Amniotic stem cell (primary cell): ENCODE measurements at places on chromosomes 6 and 20.

DNA sequence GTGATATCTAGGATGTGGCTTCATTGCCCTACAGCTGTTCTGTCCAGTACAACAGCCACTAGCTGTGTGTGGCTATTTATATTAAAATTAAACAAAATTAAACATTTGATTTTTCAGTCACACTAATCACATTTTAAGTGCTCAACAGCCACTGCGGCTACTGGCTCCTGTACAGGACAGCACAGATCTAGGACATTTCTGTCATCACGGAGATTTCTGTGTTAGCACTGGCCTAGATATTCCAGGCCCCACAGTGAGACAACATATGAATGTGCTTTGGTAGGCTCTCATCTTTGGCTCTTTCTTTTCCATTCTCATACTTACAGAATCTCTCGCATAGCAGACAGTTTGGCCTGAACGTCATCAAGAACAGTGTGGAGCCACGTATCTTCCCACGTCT, 48.4 kb upstream of the ZBTB24 start:
- DNase-seq, result no peak

GRCh38 chr6:155440398-155441111, 15.1 kb downstream of the NOX3 start:
- no peak for DNase-seq

GRCh38 chr20:41072915-41073314, 44.3 kb downstream of the TOP1 start:
- DNase-seq, result no peak

DNA sequence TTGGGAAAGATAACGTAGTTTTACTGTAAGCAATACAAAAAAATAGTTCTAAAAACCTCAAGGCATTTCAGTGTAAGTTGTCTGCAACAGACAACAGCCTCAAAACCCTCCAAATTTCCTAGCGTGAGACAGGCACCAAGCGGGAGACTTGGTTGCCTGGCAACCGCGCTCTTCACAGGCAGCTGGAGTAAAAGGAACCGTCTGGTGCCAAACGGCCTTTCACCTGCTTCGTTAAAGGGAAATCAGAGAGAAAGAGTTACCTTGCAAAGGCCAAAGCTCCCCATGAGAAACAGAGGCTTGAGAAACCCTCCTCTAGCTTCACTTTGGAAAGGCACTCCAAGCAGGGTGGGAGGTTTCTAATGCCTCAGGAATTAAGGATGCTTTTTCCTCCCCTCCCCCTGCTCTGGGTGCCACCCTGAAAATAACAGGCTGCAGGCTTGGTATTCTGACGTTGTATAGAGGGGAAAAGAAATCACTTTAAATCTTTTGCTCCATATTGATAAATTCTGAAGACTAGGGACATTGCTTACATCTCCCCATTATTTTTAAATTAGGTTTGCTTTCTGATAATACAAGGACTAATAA, 129.7 kb upstream of the UFL1 start:
- DNase-seq, result no peak

- DNase-seq, result no peak
These were observed 96.0 kb downstream of the PSMB1 start for GRCh38 chr6:170456886-170457698.

- no peak for DNase-seq
These were observed 129.7 kb upstream of the AKAP12 start for GRCh38 chr6:151109869-151110575.

- DNase-seq, result no peak
These were observed 188.1 kb downstream of the UST start for GRCh38 chr6:148934961-148935360.

DNA sequence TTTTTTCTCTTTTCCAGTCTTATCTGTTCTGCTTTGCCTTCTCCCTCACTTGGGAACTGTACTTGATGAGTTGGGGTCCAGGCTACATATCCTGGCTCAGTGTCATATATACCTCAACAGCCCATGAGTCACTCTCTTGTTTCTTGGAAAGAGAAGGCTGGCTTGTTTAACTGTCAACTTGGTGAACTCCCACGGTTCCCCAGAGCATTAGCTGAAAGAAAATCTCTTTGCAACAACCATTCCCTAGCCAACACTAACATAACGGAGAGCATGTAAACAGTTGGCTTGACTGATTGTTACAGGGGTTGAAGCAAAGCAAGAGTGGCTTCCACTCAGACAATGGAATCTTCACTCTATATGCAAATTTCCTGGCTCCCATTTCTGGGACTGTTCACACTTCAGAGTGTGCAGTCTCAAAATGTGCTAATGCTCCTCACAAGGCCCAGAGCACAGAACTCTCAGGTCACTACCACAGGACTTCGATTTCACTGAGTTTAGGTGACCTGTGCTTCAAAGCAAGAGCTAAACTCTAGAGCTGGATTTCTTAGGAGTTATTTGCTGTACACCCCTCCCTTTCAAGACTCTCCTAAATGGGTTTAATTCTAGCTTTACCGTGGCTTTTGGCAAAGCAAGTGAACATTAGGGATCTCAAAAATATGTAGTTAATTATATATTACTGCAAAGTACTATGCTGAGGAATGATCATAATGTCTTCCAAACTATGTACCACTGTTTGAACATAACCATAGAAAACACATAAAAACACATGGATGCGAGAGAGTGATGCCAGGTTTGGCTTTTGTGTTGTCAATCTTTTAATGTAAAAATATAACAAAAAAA, 609.8 kb downstream of the RFPL4B start:
- peak; percentile 67 for DNase-seq

DNA sequence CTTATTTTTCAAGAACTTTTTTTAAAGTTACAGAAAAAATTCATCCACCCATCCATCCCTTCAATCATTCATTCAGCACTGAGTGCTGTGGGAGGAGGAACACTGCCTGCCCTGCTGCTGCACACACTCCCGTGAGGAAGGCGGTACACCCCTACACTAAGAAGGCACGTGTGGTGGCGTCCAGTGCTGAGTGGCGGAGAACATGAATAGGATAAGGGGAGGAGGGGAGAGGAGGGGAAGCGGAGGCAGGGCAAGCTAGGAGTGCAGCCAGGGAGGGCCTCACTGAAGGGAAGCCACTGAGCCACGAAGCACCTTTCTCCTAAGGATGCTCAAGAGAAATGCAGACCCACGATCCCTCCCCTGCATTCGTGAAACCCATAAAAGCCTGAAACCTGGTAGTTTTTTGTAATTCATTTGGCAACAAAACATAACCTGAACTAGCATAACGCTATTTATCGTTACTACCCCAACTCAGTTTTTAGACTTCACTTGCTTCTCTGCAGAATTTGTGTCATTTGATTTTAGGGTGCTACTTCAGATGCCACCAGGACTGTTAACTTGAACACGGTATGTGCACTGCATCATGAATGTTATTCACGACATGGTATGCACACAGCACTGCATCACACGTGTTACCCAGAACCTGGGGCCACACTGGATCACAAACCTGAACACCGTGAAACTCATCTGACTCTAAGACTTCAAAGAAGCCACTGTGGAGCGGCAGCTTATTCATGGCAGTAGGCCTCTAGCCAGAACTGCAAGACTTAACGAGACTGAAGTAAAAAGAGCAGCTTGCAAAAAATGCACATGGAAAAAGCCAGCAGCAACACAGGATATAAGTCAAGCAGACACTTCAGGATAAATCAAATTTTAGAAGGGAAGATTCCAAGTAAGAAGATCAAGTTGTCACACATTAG, 3.5 kb downstream of the RNASET2 start:
- no peak for DNase-seq

DNA sequence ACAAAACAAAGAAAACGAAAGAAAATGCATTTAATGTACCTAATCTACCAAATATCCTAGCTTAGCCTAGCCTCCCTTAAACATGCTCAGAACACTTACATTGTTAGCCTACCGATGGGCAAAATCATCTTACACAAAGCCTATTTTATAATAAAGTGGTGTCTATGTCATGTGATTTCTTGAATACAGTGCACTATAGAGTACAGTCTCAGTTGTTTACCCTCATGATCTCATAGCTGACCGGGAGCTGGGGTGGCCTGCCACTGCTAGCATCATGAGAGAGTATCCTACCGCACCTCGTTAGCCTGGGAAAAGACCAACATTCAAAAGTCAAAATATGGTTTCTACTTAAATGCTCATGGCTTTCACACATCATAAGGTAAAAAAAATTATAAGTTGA, 16.6 kb downstream of the GCNT2 start:
- DNase-seq, result no peak

DNA sequence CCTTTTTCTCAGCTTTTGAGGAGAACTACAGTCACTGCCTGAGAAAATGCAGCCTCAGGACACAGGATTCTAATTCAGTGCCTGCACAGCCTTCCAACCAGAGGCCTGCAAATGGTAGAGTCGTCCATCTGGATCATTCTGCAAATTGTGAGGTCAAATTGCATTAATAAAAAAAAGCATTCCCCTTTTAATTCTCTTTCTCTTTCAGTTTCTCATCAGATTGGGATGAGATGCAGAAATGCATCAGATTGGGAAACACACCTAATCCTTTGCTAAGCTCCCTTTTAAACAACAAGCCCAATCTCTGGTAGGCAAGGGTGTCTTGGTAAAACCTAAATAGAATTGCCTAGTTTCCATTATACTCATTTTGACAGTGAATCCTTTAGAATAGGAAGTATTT, 838.8 kb downstream of the MAFB start:
- DNase-seq, result no peak

GRCh38 chr6:109304284-109305015, 77.8 kb downstream of the CD164 start:
- no peak for DNase-seq

DNA sequence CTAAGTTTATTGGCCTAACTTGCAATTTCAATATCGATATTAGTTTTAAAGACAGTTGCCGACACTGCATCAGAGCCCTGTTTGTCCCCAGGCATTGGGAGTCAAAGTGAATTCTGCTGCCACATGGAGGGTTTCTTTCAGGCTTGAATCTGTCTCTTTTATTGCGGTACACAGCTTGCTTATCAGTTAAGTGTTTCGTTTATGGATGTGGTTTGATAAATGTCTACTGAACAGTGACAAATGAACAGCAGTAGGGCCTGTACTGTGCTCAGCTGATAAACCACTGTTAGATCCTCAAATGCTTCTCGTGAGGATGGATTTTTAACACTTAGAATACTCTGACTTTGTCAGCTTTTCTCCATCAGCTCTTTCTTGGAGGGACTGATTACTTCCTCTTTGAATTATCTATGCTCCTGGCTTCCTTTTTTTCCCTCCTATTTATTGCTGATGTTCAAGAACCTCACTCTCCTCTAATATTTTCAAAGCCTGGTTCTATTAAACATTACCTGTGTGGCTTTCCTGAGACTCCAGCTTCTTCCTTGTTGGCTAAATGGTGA, 240.8 kb downstream of the PLCB1 start:
- no peak for DNase-seq

DNA sequence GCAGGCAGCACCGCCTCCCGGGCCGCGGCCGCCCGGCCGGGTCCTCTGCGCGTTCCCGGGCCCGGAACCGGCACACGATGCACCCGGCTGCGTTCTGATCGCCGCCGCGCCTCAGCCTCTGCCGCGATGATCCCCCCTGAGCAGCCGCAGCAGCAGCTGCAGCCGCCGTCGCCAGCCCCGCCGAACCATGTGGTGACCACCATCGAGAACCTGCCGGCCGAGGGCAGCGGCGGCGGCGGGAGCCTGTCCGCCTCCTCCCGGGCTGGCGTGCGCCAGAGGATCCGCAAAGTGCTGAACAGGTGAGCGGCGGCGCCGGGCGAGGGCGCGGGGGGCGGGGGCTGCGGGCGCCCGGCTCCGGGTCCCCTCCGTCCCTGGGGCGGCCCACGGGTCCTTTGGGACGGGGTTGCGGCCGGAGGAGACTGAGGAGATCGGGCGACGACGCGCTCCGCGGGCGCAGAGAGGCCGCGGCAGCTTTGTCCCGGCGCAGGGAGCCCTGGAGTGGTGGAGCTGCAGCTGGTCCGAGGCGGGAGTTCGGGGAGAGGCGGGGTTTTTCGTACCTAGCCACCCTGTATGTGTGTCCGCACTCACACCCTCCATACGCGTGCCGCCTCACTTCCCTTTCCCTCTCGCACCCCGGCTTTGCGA, 659 bp downstream of the SLC35F1 start:
- no peak for DNase-seq

DNA sequence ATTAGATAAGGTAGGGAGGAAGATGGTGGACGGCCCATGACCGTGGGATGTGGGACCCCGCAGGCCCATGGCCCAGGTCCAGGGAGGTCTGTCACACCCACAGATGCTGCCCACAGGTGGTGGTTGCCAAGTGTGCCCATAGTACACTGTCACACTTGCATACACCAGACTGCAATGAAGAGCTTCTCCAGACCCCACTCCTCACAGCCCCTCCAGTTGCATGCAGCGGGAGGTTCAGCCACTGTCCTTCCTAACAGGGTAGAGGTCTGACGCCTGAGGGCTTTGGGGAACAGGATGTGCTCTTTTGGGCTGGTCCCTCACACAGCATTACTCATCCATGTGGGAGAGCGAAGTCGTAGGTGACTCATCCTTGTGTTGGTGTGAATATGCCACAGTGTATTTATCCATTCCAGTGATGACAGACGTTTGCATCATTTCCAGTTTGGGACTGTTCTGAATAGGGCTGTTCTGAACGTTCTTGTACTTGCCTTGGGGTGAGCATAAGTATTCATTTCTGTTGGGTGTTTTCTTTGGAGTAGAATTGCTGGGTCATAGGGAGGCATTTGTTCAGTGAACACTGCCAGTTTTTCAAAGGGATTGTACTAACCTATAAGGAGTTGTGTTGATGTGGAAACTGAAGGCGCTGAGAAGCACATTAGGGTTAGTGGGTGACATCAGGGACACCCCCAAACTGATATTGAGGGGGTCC, 10.1 kb upstream of the PYGB start:
- DNase-seq, result peak; percentile 97

DNA sequence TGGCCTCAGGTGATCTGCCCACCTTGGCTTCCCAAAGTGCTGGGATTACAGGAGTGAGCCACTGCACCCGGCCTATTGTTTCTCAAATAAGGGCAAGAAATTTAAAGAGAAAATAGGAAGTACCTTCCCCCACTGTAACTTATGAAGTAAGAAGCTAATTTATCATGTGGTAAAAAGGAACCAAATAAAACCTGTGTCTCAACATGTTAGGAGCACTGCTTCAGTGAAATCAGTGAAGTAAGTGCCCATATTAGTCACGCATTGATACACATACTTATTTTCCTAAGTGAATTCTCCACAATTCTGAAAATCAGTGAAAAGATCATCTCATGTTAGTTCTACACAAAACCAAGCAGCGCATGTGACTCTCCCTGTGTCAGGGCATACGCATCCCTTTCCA, 14.2 kb upstream of the LPA start:
- no peak for DNase-seq

- DNase-seq, result no peak
These were observed 21.3 kb downstream of the TRMT6 start for GRCh38 chr20:5928836-5929715.
